ENCODE measurements at places on chromosomes 2 and 18.

GRCh38 chr2:58065248-58065647 is 18.6 kb downstream of the VRK2 start:
- no peak for DNase-seq

DNA sequence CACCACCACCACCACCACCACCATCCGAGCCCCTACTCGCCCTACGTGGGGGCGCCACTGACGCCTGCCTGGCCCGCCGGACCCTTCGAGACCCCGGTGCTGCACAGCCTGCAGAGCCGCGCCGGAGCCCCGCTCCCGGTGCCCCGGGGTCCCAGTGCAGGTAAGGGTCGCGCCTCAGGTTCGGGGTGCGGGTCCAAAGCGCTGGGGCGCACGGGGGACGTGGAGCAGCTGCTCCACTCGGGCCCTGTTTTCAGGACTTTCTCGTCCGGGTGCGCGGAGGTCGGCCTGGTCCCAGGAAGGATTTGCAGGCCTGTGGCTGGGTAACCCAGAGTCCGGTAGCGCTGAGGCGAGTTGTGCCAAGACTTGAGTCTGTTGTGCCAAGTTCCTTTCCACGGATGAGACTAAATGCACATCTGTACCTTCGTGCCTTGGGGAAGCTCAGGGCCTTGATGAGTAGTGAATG is 2.8 kb downstream of the GATA6 start:
- no peak for DNase-seq

DNA sequence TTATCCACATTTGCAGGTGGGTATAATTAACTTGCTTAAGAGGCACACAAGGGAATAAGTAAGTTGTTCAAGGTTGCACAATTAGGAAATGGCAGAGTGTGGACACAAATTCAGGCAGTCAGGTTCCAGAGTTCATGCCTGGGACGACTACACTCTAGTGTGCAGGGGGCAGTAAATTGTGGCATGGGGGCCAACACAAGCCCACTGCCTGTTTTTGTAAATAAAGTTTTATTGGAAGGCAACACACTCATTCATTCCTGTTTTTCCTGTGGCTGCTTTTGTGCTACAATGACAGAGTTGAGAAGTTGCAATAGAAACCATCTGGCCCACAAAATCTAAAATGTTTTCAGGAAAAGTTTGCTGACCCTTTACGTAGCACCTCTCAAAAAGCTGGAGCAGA is 41.4 kb downstream of the XDH start:
- DNase-seq = no peak

DNA sequence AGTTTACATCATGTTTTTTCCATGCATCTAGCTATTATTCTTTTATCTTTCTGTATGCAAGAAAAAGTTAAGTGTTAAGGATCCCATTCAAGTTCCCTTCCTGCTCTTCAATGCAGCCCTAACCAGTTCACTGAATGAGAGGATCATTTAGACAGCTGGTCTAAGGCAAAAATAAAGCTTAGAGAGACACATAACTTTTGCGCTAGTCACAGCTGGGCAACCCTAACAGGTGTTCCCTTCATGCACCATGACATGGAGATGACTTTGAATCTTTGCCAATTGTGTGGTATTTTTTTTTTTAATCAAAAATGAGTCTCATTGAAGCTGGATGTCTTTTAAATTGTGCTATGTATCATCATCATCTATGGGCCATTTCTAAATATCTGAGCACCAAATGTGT is 393.8 kb upstream of the CYRIA start:
- no peak for DNase-seq

GRCh38 chr2:172564376-172564775 is 8.5 kb downstream of the PDK1 start:
- no peak for DNase-seq

GRCh38 chr2:210092791-210093190 is 78.4 kb downstream of the KANSL1L start:
- DNase-seq = no peak

- no peak for DNase-seq
Measured at GRCh38 chr2:147365622-147366021, 479.2 kb upstream of the ACVR2A start.

GRCh38 chr2:162197069-162197825 is 45.2 kb upstream of the GCG start:
- peak; percentile 64 for DNase-seq

- no peak for DNase-seq
Measured at GRCh38 chr2:148876595-148877402, 1.8 kb downstream of the KIF5C start.

DNA sequence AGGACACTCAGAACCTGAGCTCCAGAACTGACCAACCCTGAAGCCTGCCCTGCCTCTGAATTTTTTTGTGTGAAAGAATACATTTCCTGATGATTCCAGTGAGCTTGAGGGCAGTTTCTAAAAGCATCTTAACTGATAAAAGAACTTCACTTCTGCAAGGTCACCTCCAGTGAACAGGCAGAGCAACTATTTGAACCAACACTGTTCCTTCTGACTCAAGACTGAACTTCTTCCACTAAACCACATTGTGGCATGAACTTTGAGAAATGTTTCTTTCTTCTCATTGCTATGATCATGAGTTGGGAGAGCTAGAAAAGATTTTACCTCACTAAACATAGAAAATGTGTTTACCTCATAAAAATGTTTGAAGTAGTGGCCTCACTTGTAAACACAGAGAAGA is 83.8 kb upstream of the SERTAD2 start:
- peak; percentile 21 for DNase-seq

DNA sequence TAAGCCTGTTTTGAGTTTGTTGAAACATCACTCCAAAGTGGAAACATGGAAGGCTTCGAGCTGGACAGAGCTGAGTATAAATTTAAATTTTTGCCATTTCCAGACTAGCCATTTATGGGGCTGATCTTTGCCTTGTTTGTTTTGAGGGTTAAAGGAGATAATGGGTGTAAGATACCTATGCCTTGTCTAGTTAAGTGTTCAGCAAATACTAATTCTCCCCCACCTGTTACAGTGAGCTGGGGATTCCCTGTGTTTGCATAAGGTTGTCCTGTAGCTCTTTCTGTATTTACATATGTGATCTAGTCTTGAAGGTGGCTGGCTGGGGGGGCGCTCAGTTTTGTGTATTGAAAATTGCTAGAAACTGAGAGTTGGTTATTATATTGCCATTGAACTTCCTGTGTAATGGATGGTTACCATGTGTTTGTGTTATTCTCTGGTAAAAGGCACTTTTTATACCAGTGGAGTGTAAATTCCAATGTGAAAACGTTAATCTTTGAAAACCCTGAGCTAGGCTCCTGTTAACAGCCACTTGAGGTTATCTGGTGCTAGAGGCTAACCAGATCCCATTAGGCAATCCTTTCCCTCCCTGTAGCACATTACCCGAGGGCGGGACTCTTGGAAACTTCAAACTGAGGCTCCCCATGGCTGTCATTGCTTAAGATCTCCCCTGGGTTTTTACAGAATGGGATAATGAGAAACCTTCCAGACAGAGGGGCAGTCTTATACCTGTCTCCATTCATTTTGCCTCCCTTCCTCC is 26.7 kb downstream of the TANC1 start:
- DNase-seq = no peak

- DNase-seq = no peak
Measured at GRCh38 chr2:213627054-213627710, 342.9 kb downstream of the SPAG16 start.

- DNase-seq = no peak
Measured at GRCh38 chr2:203492965-203493364, 42.1 kb downstream of the RAPH1 start.

DNA sequence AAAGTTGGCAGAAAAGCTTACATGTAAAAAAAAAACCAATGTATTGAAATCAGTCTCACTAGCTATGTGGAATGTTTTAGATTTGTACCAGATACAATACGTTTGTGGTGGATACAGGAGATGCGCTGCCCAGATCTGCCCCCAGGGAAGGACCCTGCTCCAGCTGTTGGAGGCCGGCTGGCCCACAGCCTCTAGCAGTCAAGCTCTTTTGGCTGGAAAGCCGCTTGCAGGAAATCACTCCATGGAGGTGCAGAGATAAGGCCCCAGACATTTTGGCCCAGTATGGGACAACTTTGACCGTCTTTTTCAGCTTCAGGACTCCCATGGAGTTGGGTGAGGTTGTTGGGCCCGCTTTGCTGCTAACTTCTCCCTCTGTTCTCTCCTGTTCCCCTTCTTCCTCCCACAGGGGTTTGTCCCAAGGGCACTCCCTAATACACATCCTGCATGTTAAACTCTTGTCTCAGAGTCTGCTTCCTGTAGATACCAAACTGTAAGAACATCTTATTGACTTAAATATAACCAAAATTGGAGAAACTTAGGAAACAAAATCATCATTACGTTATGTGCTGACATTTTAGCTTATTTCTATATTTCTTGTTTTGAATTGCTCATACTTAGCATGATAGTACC is 1.7 kb upstream of the QPCT start:
- no peak for DNase-seq

DNA sequence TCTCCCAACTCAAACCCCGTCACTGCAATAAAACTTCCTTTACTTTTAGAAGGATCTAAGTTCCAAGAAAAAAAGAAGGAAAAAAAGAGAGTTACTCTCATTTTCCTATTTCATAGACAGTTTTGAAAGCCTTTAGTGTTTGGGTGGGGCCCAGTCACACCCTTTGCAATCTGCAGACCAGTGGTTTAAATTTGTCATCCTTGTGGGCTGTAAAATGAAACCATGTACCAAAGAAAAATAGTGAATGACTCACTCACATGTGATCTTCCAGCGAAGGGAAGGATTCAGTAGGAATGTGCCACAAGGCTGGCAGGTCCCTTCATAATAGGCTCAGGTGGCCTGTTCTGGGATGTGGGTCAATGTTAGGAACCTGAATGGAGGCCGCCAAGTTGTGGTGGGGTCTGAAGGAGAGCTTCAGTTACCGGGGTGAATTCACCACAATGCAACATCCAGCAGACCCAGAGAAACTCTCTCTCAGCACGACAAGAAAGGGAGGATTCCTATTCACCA is 28.3 kb downstream of the ANXA4 start:
- peak; percentile 84 for DNase-seq

- no peak for DNase-seq
Measured at GRCh38 chr18:39487932-39488331, 1922.3 kb upstream of the CELF4 start.

Measured in HFFc6 (cell line).